ENCODE measurements at places on chromosomes 12 and 14.

DNA sequence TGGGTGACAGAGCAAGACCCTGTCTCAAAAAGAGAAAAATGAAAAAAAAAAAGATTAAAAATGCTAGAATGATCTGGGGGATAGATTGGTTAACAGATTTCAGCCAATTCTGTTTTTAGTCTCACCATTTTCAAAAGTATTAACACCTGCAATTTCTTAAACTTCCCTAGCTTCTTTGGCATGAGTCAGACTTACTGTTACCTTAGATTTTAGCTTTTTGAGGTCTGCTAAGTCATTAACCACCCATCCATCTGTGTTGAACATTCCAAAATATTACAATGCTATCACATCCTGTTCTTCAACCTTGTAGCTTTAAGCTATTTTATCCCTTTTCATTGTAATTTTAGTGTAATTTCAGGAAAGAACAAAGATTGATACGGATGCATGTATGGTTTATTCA, 59.3 kb downstream of the PPP1R13B start:
- no peak for DNase-seq

GRCh38 chr14:67734675-67735074, 33.0 kb downstream of the RDH12 start:
- DNase-seq = no peak

GRCh38 chr12:57404966-57405640, 25.7 kb downstream of the R3HDM2 start:
- DNase-seq = no peak

DNA sequence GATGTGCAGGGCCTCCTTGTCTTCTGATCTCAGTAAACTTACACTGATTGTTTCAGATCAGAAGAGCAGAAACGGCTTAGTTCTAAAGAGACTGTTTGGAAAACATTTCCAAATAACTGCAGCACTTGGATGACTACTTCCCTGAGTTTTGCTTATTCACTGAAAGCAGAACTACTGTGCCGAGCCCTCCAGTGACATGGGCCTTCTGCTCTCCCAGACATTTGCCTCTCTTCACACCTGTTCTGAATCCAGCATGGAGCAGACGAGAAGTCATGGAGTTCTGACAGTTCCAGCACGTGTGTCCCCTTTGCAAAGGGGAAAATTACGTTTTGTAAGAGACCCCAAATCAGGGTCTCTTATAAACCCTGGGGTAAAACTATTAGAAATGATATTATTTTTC, 31.4 kb downstream of the ETNK1 start:
- DNase-seq = no peak

- no peak for DNase-seq
Measured at GRCh38 chr12:89328151-89329030, 23.9 kb downstream of the DUSP6 start.

DNA sequence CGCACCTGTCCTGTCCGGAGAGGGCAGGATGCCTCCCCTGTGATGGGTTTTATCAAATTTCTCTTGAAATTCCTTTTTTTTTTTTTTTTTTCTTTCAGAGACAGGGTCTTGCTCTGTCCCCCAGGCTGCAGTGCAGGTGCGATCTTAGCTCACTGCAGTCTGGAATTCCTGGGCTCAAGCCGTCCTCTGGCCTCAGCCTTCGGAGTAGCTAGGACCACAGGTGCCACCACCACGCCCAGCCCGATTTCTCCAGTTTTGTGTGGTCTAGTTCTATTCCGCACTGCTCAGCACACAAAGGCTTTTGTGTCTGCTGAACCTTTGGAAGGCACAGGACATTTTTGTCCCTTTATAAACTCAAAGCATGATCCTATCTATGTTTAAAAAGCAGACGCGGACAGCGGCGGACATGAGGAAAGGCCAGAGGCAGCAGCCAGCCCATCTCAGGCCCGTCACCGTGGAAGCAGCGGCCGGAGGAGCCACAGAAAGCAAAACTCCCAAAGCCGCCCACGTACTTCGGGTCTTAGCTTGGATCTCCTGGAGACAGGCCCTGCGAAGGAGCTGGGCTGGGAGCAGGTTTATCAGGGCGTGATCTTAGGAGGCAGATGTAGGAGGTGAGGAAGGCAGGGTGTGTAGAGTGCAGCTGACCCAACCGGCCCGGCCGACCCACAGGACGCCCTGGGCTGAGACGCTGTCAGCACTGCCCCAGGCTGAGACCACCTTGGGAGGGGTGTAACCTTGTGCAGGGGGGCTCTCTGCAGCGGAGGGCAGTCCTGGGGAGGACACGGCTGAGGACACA, 30.9 kb upstream of the FBRSL1 start:
- no peak for DNase-seq

DNA sequence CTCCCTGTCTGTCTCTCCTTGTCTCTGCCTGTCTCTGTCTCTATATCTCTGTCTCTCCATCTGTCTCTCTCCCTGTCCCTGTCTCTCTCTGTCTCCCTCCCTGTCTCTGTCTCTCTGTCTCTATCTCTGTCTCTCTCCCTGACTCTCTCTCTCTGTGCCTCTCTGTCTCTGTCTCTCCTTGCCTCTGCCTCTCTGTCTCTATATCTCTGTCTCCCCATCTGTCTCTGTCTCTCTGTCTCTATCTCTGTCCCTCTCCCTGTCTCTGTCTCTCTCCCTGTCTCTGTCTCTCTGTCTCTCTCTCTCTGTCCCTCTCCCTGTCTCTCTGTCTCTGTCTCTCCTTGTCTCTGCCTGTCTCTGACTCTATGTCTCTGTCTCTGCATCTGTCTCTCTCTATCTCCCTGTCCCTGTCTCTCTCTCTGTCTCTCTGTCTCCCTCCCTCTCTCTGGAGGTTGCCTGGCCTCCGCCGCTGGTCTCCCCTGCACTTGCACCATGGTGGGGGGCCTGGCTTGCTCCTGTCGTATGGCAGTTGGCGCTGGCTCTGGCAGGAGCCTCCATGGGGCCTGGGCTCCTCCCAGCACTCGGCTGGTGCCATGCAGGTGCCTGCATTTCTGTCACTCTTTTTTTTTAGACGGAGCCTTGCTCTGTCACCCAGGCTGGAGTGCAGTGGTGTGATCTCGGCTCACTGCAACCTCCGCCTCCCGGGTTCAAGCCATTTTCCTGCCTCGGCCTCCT, 28.3 kb downstream of the MMP17 start:
- no peak for DNase-seq

GRCh38 chr12:125093681-125094330, 28.6 kb downstream of the AACS start:
- no peak for DNase-seq

GRCh38 chr14:33910435-33910834, 40.4 kb downstream of the EGLN3 start:
- no peak for DNase-seq

DNA sequence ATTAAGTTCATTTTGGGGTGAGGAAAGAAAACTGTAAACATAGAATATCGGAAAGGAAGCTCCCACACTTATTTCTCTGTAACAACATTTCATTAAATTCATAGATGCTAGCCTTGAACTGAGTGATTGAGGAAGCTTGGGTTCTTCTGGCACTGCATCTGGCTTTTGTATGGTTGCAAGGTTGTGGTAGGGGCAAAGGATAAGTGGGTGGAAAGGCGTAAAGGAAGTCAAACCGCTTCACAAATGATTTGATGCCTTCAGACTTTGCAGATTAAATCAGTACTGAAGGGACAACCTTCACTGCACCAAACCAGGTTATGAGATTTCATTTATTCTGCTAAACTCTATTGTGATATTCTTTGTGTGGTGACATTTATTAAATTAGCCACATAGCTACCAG, 28.1 kb upstream of the PAX9 start:
- no peak for DNase-seq

GRCh38 chr14:57999471-57999870, 133.6 kb upstream of the SLC35F4 start:
- no peak for DNase-seq

DNA sequence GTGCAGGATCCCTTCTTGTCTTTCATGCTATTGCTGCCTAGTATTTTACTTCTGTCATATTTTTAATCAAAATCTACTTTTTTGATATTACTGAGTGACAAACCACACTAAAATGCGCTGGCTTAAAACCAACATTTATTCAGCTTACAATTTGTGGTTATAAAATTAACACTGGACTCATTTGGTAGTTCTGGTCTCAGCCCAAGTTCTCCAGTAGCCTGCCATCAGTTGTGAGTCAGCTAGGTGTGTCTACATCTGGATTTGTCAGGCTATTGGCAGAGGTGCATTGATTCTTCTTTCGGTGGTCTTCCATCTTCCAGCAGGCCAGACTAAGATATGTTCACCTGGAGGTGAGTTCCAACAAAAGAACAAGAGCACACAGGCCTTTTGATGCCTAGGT, 765.1 kb upstream of the FBXO33 start:
- no peak for DNase-seq

DNA sequence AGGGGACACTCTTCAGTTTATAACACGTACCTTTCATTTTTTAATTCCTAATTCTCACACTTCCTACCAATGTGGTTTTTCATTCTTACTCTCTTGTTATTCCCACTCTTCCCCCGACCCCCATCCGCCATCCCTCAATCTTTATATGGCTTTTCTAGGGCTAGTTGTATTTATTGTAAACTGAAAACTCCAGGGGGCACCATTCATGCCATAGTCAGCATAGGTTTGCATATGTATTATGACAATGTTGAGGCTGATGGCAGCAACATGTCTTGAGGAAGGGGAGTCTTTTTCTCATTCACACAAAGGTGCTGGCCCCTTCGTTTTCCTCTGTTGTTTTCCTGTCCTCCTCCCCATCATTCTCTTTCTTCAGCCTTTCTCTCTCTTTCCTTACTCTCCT, 27.7 kb upstream of the LTA4H start:
- DNase-seq = no peak

GRCh38 chr12:3200032-3200617, 122.9 kb downstream of the TSPAN9 start:
- no peak for DNase-seq

DNA sequence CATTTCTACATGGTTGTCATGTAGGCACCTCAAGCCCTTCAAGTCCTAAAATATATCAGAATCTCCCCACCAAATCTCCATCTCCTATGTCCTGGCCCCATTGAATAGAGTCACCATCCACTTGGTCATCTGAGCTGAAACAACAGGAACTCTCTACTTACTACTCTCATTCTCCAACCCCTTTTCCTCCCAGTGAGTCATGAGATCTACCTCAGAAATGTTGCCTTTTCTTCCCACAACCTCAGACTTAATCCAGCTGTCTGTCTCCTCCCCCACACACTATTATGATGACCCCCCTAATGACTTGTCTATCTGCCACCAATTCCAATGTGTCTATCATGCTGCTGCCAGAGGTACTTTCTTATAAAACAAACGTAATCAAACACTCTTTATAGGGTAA, 72.3 kb upstream of the TMEM263 start:
- no peak for DNase-seq

DNA sequence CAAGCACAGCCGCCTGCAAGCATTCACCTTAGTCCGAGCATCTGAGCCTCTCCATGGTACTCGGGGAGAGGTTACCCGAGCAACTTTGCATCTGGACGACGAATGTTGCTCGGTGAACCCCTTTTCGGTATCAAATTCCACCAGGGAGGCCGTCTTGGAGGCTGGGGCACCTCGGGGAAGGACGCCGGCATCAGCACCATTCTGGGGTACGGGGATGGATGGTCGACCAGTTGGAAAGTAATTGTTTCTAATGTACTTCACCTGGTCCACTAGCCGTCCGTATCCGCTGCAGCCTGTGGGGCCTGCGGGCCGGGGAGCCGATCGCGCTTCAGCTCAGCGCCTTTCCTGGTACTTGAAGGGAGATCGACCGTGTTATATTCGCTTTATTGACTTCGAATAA, 161.7 kb upstream of the RTL1 start:
- DNase-seq = no peak

- no peak for DNase-seq
Measured at GRCh38 chr12:112597986-112598385, 179.2 kb downstream of the PTPN11 start.

DNA sequence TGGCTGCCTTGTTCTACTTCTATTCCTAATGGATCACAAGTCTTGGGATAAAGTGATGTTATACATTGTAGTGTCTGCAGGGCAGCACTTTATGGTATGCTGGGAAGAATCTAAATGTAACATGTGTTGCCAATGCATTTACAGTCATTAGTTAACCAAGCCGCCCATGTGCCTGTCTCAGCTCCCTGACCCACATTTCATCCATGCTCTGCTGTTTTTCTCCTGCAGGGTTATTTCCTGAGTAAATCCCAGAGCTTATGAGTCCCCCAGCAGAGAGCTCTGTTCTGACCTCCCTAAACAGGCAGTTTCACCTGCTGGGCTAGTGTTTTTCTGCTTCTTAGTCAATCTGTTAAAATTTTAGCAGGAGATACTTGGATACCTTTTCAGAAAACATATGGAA, 4.4 kb upstream of the TMTC2 start:
- DNase-seq = no peak

DNA sequence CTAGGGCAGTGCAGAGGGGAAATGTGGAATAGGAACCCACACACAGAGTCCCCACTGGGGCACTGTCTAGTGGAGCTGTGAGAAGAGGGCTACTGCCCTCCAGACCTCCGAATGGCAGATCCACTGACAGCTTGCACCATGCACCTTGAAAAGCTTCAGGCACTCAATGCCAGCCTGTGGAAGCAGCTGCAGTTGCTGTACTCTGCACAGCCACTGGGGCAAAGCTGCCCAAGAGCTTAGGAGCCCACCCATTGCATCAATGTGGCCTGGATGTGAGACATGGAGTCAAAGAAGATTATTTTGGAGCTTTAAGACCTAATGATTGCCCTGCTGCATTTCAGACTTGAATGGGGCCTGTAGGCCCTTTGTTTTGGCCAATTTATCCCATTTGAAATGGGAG, 21.7 kb upstream of the CCDC88C start:
- no peak for DNase-seq

GRCh38 chr12:66885115-66885875, 206.4 kb upstream of the GRIP1 start:
- no peak for DNase-seq

DNA sequence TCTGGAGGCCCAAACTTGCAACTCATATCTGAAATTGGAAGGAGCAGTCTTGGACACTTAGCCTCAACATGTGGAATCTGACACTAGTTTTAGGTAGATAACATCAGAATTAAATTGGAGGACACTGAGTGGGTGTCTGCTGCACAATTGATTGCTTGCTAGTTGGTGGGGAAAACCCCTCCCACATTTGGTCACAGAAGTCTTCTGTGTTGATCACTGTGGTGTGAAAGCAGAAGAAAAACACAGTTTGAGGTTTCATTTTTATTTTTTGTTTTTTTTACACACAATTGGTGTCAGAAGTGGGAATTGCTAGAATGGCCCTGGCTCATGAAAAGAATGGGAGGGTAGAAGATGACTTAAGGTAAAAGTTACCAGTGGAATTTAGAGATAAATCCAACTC, 78.0 kb upstream of the CD163 start:
- DNase-seq = no peak
